ENCODE measurements at places on chromosomes 1 and 21. TPM values are rescaled to one million over a fixed set of nuclear protein-coding genes. Genes with fewer than 3 reads are reported as not detected.

The ARHGEF16 gene
- polyA plus RNA-seq: not detected

The DMRTA2 gene
- polyA plus RNA-seq: not detected

The CYP4B1 gene
- not detected for polyA plus RNA-seq

The RGS4 gene
- polyA plus RNA-seq: not detected

The ALX3 gene
- not detected for polyA plus RNA-seq

DNA sequence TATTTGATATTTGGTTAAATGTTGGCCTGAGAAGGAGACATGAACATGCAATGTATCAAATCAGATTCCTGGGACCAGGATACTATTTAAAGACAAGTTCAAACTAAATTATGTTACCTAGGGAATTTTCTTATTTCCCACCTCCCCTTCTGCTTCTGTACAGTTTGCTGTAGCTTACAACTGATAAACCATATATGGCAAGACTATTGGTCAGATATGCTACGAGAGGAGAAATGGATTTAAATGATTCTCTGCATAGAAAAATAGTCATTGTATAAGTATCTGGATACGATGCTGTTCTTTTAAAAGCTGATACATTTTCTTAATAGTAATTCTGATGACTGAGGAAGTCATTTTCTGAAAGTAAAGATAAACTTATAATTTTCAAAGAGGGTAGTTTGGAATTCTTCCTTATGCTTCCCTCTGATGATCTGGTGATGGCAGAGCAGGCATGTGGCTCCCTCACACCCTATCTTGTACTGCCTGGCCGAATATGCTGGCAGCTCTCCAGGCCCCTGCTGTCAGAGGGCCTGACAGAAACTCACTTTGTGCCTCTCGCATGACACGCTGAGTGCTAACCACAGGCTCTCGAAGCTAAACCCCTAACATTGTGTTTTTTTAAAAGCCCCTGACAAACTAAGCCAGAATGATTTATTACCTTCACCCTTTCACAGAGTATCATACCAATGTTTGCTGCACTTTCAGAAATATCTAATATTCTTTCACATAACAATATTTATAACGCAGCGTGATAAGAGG, 19.4 kb downstream of the RRP15 start:
- no peaks in the 10 kb centered on the region for H3K4me1 ChIP-seq
- no peaks in the 10 kb centered on the region for H3K27me3 ChIP-seq
- H3K27ac ChIP-seq: no peak overlapping the region
- H3K4me3 ChIP-seq: no peak overlapping the region
- H3K36me3 ChIP-seq: peaks cover 12% of the 10 kb centered on the region

DNA sequence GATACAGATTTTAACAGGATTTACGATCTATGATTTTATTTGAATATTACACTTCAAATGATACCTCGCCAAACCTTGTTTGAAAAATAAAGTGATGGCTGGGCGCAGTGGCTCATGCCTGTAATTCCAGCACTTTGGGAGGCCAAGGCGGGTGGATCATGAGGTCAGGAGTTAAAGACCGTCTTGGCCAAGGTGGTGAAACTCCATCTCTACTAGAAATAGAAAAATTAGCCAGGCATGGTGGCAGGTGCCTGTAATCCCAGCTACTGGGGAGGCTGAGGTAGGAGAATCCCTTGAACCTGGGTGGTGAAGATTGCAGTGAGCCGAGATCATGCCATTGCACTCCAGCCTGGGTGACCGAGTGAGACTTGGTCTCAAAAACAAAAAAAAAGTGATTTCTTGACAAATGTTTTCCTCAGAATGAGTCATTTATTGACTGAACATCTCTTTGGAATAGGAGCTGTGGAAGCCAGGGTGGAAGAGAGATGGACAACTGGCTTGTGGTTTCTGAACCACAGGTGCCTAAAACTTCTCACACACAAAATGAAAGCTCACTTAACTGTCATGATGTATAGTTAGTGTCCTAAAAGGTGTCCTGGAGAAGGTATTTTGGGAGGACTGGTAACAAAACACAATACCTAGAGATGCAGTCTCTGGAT, 11.9 kb downstream of the PKNOX1 start:
- no peaks in the 10 kb centered on the region for H3K36me3 ChIP-seq
- H3K27me3 ChIP-seq: no peaks in the 10 kb centered on the region
- peaks cover 3% of the 10 kb centered on the region for H3K4me1 ChIP-seq
- no peak overlapping the region for H3K4me3 ChIP-seq
- H3K27ac ChIP-seq: no peak overlapping the region

- H3K4me1 ChIP-seq: no peaks in the 10 kb centered on the region
- H3K36me3 ChIP-seq: no peaks in the 10 kb centered on the region
- no peak for DNase-seq
- no peaks in the 10 kb centered on the region for H3K27me3 ChIP-seq
- no peak overlapping the region for H3K27ac ChIP-seq
Observed at GRCh38 chr1:198772626-198773025, 133.8 kb downstream of the PTPRC start.

GRCh38 chr1:208510192-208510952, 266.2 kb upstream of the PLXNA2 start:
- H3K4me1 ChIP-seq: no peaks in the 10 kb centered on the region
- no peak overlapping the region for H3K27ac ChIP-seq
- no peak for DNase-seq

GRCh38 chr1:202831906-202832305, 21.2 kb downstream of the PCAT6 start:
- peaks cover 18% of the 10 kb centered on the region for H3K4me1 ChIP-seq
- no peak overlapping the region for H3K4me3 ChIP-seq
- H3K27ac ChIP-seq: no peak overlapping the region
- DNase-seq: no peak
- H3K36me3 ChIP-seq: no peaks in the 10 kb centered on the region

DNA sequence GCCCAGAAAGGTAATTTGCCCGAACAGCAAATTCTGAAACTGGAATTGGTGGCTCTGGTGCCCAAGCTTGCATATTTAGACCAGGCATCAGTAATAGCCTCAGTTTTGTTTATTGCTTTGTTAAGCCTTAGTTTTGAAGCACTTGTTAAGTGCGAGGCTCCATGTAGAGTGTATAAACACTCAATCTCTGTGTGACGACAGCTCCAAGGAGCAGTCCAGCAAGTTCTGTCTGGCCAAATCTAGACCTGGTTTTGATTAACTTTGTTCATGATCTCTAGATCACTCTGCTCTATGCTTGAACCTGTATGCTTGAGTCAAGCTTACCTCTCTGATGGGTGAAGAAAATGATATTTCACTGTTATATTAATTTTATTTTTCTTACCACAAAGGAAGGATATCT, 37.4 kb downstream of the DOP1B start:
- H3K27me3 ChIP-seq: no peaks in the 10 kb centered on the region
- DNase-seq: no peak
- H3K4me1 ChIP-seq: no peaks in the 10 kb centered on the region
- H3K27ac ChIP-seq: no peak overlapping the region
- no peak overlapping the region for H3K4me3 ChIP-seq
- H3K36me3 ChIP-seq: peaks cover 5% of the 10 kb centered on the region

GRCh38 chr1:10909697-10910680, 102.5 kb upstream of the TARDBP start:
- H3K36me3 ChIP-seq: no peaks in the 10 kb centered on the region
- H3K4me3 ChIP-seq: no peak overlapping the region
- H3K27ac ChIP-seq: no peak overlapping the region
- peak; percentile 61 for DNase-seq
- H3K4me1 ChIP-seq: peaks cover 5% of the 10 kb centered on the region
- H3K27me3 ChIP-seq: no peaks in the 10 kb centered on the region

GRCh38 chr1:156203331-156203730, 9.4 kb downstream of the SLC25A44 start:
- no peak for DNase-seq
- no peaks in the 10 kb centered on the region for H3K4me1 ChIP-seq
- H3K4me3 ChIP-seq: no peak overlapping the region
- no peaks in the 10 kb centered on the region for H3K36me3 ChIP-seq

DNA sequence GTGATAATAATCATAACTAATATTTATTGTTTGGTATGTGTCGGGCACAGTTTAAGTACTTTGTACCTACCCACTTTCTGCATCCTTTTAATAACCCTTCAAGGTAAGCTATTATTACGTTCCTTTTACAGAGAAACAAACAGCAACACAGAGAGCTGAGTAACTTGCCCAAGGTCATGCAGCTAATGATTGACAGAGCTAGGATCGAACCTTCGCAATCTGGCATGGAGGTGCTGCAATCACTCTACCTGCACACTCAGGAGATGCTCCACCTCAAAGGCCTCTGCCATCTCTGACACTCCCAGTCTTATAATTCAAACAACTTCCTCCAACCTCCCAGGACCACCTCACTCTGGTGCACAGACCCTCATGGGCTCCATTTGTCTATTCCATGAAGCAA, 137.2 kb downstream of the DMRTA2 start:
- no peak overlapping the region for H3K4me3 ChIP-seq
- DNase-seq: no peak
- H3K4me1 ChIP-seq: no peaks in the 10 kb centered on the region
- no peak overlapping the region for H3K27ac ChIP-seq

- no peaks in the 10 kb centered on the region for H3K27me3 ChIP-seq
- H3K4me3 ChIP-seq: peak overlapping the region; percentile 1
- DNase-seq: peak; percentile 27
- H3K27ac ChIP-seq: no peak overlapping the region
Observed at GRCh38 chr1:228415853-228416216, 826 bp downstream of the TRIM17 start.

GRCh38 chr1:172269084-172269483, 151.4 kb upstream of the C1orf105 start:
- no peak for DNase-seq
- no peak overlapping the region for H3K27ac ChIP-seq
- no peaks in the 10 kb centered on the region for H3K4me1 ChIP-seq
- no peak overlapping the region for H3K4me3 ChIP-seq
- H3K36me3 ChIP-seq: no peaks in the 10 kb centered on the region

DNA sequence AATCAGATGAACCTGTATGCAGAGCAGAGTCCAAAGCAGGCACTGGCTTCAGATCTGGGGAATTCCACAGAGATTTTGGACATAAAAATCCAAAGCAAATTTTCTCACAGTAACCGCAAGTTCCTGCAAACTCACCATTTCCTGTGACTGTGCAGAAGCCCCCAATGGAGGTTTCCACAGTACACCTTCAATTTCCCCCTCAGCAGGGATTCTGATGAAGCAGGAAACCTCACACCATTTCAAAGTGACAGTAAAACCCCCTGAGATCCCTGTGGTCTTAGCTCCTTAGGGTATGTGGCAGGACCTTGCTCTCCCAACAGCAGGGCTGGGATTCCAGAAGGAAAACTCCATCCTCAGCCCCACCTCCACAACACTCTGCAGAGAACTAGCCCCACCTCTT, 6.0 kb upstream of the TGFBR3 start:
- DNase-seq: no peak
- no peak overlapping the region for H3K4me3 ChIP-seq
- H3K27me3 ChIP-seq: peaks cover 3% of the 10 kb centered on the region
- H3K36me3 ChIP-seq: no peaks in the 10 kb centered on the region
- no peaks in the 10 kb centered on the region for H3K4me1 ChIP-seq

GRCh38 chr1:165444897-165445370, at the start of gene RXRG:
Gene RXRG, minus strand, starts transcription at chr1:165445126. Its CDS starts 233 bp downstream, at chr1:165444893.
- H3K4me3 ChIP-seq: no peak within 1 kb of the TSS
- DNase-seq: peak; percentile 11
- H3K27me3 ChIP-seq: no peaks in the 10 kb centered on the region
- H3K4me1 ChIP-seq: peaks cover 16% of the 10 kb centered on the region

DNA sequence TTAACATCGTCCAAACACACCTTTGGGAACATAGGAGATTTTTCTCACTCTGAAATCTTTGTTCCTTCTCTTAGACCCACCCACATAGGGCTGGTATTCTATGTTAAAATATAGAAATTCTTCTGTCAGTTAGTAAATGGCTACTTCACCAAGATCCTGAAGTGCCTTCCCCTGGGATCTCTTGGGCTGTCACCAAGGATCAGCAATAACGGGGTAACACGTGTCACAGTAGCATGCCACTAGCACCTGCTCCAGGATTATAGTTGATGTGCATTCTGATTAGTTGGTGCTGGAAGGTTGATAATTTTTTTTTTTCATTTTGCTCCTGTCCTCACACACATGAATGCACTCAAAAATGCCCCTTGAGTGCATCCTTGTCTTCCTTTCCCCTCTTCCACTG, 298.7 kb downstream of the NTNG1 start:
- H3K4me3 ChIP-seq: no peak overlapping the region
- H3K27ac ChIP-seq: no peak overlapping the region
- no peaks in the 10 kb centered on the region for H3K27me3 ChIP-seq
- H3K36me3 ChIP-seq: no peaks in the 10 kb centered on the region
- H3K4me1 ChIP-seq: peaks cover 10% of the 10 kb centered on the region

GRCh38 chr1:52798331-52798730, 44.2 kb upstream of the ZYG11A start:
- no peak overlapping the region for H3K27ac ChIP-seq
- DNase-seq: no peak
- no peak overlapping the region for H3K4me3 ChIP-seq
- H3K27me3 ChIP-seq: no peaks in the 10 kb centered on the region

GRCh38 chr1:211912844-211913432, 82.4 kb upstream of the LPGAT1 start:
- H3K27ac ChIP-seq: no peak overlapping the region
- DNase-seq: no peak
- no peaks in the 10 kb centered on the region for H3K27me3 ChIP-seq
- no peaks in the 10 kb centered on the region for H3K36me3 ChIP-seq
- no peaks in the 10 kb centered on the region for H3K4me1 ChIP-seq

Data from B cell (primary cell).